ENCODE measurements at places on chromosomes 16 and 17.

GRCh38 chr17:16155536-16155935, 59.8 kb downstream of the NCOR1 start:
- DNase-seq: no peak

DNA sequence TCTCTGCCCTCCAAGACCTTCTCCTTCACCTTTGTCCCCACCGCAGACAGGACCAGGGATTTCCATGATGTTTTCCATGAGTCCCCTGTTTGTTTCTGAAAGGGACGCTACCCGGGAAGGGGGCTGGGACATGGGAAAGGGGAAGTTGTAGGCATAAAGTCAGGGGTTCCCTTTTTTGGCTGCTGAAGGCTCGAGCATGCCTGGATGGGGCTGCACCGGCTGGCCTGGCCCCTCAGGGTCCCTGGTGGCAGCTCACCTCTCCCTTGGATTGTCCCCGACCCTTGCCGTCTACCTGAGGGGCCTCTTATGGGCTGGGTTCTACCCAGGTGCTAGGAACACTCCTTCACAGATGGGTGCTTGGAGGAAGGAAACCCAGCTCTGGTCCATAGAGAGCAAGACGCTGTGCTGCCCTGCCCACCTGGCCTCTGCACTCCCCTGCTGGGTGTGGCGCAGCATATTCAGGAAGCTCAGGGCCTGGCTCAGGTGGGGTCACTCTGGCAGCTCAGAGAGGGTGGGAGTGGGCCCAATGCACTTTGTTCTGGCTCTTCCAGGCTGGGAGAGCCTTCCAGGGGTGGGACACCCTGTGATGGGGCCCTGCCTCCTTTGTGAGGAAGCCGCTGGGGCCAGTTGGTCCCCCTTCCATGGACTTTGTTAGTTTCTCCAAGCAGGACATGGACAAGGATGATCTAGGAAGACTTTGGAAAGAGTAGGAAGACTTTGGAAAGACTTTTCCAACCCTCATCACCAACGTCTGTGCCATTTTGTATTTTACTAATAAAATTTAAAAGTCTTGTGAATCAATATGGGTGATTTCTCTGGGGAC, 12.2 kb downstream of the CX3CL1 start:
- peak; percentile 59 for DNase-seq

DNA sequence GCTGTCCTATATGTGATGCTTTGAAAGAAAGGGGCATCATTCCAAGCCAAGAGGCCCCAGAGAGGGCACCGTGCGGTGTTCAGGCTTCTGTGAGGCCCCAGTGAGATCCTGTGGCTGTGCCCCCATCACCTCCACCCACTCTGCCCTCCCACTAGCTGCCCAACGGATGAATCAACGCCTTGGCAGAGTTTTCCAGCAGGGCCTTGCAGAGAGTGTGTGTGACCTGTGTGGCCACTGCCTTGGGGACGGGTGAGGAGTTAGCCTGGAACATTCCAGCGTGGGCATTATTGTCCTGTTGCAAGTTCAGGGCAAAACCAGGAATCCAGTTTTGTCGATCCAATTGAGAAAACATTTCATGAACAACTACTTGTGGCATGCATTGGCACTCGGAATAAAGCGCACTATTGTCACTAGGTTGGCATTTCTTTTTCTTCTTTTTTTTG, 53.7 kb downstream of the SF3B3 start:
- DNase-seq: no peak

DNA sequence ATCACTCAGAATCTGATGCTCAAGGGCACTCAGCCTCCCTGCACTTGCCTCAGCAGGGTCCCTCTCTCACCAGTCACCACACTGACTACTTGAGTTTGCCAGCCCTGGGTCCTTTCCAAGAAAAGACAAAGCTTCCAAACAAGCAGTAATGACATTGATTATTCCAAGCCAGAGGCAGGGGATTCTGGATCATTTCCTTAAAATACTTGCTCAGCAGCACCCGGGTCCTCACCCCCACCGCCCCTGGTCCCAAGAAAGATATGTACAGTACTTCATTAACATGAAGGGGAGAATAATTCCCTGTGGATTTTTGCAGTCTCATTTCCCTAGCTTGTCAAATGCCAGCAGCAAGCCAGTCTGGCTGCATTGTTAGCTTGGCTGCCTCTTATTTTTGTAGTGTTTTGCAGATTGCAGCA, 83.2 kb upstream of the GNAO1 start:
- DNase-seq: no peak

DNA sequence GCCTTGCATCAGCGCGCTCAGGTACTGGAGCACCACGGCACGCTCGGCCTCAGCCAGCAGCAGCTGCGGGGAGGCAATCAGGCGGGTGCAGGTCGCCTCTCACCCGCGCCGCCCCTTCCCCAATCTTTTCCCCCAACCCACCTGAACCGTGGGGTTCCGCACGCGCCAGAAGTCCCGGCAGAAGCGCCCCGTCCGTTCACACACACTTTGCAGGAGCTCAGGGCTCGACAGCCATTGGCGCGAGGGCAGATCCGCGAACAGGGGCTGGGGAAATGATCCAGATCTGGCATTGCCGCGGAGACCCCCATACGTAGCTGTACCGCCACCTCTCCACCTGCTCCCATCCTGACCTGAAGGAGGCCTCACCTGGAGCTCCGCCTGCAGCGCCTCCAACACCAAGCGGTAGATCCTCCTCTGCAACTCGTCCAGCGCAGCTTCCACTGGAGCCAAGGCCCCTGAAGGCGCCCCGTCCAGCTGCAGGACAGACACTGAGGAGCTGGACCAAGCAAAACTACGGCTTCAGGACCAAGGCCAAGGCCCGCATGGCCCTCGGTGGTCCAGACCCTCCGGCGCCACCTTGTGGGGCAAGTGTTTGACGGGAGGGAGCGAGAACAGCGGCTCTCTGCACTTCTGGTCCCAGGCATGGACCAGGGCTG, 1.4 kb upstream of the MATCAP1 start:
- DNase-seq: peak; percentile 87
